ENCODE measurements at places on chromosomes 1 and 21.

DNA sequence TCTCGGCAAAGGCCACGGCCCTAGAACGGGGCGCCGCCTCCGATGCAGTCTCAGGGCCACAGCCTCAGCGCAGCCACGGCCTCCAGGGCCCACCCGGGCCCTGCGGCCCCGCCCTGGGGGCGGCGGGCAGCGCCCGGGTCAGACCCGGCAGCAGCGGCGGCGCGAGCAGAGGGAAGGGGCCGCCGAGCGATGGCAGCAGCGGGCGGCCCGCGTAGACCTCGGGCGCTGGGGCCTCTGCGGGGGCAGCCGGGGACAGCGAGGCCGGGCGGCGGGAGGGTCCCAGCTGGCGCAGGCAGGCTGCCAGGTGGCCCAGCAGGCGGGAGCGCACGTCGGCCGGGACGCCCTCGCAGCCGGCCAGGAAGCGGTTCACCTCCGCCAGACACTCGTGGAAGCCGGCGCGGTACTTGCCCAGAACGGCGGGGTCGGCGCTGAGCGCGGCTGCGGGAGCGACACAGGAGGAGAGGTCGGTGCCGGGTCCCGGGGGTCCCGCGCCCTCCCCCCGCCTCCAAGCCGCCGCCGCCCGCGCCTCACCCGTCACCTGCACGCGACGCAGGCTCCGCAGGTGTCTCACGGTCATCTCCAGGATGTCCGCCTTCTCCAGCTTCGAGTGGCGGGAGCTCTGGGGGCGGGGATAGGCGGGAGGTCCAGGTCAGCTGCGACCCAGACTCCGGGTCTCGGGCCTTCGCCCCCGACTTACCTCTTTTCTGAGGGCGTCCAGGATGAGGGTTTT, 737 bp downstream of the HES4 start:
- no peak for DNase-seq

GRCh38 chr1:150160964-150161621, 11.4 kb downstream of the PLEKHO1 start:
- DNase-seq, result no peak

DNA sequence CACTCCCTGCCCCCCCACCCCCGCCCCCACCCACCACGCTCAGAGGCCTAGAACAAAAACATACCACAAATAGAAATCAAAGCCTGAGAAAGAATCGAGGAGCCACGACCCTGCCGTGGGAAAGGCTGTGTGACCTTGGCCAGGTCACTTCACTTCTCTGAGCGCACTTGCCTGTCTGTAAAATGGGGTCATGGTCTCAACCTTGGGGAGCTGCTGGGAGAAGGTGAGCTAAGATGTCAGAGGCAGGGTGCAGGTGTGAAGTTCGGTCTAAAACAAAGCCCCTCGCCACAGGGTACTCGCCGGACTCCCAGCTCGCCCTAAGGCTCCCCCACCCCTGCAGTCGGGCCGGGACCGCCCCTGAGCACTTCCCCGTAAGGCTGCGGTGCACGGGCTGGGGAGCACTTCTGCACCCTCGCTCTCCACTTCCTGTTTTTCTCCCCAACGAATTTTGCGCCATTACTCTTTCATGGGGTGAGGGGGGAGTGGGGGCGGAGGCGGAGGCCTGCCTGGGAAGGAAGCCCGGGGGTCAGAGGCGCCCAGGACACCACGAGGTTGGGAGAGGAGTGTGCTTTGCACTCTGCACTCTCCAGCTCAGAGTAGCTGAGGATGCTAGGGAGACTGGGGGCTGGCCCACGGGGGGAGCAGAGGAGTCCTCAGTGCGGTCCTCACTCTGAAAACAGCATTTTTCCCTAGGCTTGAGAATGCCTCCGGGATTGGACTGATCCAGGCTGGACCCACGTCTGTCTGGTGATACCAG, 21.9 kb upstream of the PIK3CD start:
- DNase-seq, result peak; percentile 81

DNA sequence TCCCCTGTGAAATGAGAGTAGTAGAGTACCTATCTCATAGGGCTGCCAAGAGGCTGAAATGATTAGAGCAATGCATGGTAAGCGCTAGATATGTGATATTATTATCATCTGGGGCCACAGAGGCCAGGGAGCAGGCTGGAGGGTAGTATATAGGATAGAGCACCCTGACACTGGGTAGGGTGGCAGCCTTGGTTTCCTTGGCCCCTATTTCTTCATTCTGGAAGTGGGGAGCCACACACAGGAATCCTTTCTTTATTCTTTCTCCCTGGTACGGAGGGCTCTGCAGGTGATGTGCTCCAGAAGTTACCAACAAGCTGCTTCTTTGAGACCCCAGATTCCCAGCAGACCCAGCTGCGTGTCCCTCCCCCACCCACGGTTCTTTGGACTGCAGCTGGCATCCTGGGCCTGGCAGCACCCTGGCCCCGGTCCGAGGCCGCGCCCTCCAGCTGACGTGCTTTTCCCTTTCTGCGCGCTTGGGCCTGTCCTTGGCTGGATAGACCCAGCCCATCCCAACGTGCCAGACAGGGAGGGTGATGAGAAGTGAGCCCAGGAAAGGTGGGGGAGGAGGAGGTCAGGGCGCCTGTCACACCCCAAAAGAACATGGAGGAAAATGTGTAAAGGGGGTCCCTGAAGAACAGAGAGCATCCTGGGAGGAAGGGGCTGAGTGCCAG, 18.2 kb downstream of the INAVA start:
- DNase-seq, result no peak

GRCh38 chr1:162391790-162392563, 10.4 kb downstream of the C1orf226 start:
- no peak for DNase-seq

GRCh38 chr1:101005183-101005582, 20.4 kb downstream of the DPH5 start:
- no peak for DNase-seq
